ENCODE measurements at places on chromosomes 16 and 17.

GRCh38 chr16:72858665-72859493 lies 189.0 kb downstream of the ZFHX3 start:
- DNase-seq: no peak

DNA sequence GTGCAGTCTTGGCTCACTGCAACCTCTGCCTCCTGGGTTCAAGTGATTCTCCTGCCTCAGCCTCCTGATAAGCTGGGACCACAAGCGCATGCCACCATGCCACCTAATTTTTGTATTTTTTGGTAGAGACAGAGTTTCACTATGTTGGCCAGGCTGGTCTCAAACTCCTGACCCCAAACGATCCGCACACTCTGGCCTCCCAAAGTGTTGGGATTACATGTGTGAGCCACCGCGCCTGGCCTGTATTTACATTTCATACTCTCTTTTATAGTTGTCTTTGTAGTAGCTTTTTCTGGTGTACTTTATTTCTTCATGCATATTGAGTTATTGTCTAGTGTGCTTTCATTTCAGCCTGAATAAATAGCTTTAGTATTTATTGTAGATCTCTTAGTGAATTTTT lies 10.1 kb upstream of the ADORA2B start:
- no peak for DNase-seq

- DNase-seq: no peak
These were observed 12.1 kb downstream of the ABCA9 start for GRCh38 chr17:69048634-69049033.

GRCh38 chr16:56013962-56014552 lies 138.9 kb upstream of the CES5A start:
- DNase-seq: peak; percentile 5

GRCh38 chr16:28218109-28218508 lies 6.3 kb upstream of the XPO6 start:
- DNase-seq: peak; percentile 38

DNA sequence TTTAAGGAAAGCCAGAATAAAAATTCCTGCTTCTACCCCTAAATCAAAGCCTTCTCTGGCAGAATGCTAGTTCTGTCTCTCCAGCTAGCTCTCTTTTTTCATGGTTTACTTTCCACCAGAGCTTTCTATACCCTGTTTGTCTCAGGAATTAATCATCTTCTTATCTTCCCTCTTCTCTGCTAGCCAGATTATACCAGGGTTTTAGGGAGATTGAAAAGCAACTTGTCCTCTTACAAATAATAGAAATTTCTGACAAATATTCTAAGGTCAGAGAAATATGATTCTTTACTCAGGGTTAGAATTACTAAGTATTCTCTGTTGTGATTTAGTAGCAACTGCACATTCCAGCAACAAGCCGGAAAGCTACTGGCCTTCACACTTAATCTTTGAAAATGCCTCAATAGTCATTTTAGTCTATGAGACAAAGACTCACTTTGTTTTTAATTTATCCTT lies 166.4 kb downstream of the TANC2 start:
- DNase-seq: no peak

DNA sequence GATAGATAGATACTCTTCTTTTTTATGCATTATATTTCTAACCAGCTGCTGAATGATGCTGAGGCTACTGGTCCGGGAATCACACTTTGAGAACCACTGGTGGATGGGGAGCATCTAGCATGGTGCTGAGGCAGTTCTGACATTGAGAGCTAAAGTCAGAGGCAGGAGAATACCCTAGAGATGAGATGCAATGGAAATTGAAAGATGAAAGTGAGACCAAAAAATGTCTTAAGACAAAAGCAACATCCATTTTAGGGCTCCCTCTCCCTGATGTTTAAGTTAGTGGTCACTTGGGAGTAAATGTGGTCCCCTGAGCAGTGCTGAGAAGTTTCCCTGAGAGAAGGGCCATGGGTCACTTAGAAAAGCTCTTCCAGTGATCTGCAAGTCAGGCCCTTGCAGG lies 6.8 kb downstream of the PCTP start:
- DNase-seq: no peak

GRCh38 chr17:74631468-74632450 lies 8.2 kb upstream of the CD300E start:
- DNase-seq: no peak

DNA sequence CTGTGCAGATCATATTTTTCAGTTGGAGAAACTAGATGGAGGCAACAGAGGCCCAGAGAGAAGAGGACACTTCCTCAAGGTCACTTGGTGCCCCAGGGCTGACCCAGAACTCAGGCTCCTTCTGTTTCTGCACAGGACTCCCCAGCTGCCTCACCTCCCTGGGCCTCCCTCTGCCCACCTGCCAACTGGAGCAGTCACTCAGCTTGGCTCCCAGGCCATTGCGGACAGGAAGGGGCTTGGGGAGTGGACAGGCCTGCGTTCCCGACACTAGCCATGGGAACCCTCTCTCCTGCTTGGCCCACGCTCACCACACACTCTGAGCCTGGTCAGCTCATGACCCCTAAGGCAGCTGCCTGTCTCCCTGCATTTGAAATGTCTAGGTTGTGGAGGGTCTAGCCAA lies 78.1 kb upstream of the BRD7 start:
- DNase-seq: no peak

- DNase-seq: no peak
These were observed 14.4 kb downstream of the SNN start for GRCh38 chr16:11682655-11683096.

DNA sequence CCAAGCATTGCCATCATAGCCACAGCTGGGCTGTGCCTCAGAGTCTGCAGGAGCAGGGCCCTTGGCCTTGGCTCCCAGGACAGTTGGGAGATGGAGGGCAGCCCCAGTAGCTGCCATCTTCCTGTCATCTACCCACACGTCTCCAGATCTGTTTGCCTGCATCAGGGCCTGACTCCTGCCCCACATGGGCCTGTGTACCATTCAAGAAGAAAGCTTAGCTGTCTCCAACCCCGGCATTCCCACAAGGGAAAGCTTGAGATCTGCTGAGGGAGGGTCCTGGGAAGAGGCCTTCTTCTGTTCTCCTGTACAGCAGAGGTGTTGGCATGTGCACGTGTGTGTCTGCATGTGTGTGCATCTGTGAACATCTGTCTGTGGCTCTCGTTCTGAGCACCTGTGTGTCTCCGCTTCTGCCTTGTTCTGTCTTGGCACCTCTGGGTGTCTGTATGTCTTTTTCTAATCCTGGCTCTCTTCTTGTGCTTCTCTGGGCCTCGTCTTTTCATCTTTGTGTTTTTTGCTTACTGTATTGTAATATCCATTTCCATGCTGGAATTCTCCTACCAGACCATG lies 122.2 kb downstream of the MRM1 start:
- no peak for DNase-seq

GRCh38 chr17:37614823-37615222 lies 5.6 kb upstream of the SYNRG start:
- no peak for DNase-seq

GRCh38 chr17:46044989-46045388 lies 45.9 kb downstream of the STH start:
- DNase-seq: no peak

DNA sequence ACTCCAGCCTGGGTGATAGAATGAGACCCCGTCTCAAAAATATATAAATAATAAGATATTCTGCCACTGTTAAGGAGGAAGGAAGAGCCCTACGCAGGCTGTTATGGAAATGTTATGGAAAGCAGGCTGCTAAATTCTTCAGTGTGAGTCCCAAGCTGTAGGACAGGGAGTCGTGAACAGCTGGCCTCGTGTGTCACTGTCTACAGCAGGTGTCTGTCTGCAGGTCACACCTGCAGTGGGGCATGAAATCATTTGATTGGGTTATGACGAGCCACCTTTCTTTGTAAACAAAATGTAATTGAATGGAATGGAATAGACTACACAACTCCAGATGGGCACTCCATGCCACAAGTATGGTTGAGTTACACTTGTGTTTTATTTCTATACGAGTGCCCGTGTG lies 15.6 kb upstream of the LITAF start:
- no peak for DNase-seq

- no peak for DNase-seq
These were observed 578.2 kb downstream of the TOX3 start for GRCh38 chr16:51968749-51969148.
